A375 (cell line): ENCODE measurements at places on chromosomes 5 and 9. TPM values are rescaled to one million over a fixed set of nuclear protein-coding genes. Genes with fewer than 3 reads are reported as not detected.

The AK8 gene
- total RNA-seq: 0.05 and 0.68 TPM in 2 replicates

The CER1 gene
- not detected in 2 replicates for total RNA-seq

The ADGRD2 gene
- not detected in 2 replicates for total RNA-seq

The TAF11L10 gene
- not detected in 2 replicates for total RNA-seq

The BARX1 gene
- total RNA-seq: 11.1 and 12.4 TPM in 2 replicates

The CA9 gene
- total RNA-seq: 23.5 and 29.2 TPM in 2 replicates

The PDE8B gene
- total RNA-seq: 0.30 and 1.1 TPM in 2 replicates

The POLR1E gene
- 58.2 and 65.9 TPM in 2 replicates for total RNA-seq

The ENHO gene
- not detected in 2 replicates for total RNA-seq

The EPB41L4B gene
- 0.41 and 0.45 TPM in 2 replicates for total RNA-seq

The IL4 gene
- total RNA-seq: not detected in 2 replicates

The RAI14 gene
- 27.1 and 29.9 TPM in 2 replicates for total RNA-seq

The LHX6 gene
- 0.72 and 1.7 TPM in 2 replicates for total RNA-seq

The GZMA gene
- not detected in 2 replicates for total RNA-seq

The PAIP1 gene
- 83.7 and 90.4 TPM in 2 replicates for total RNA-seq

The DRD1 gene
- total RNA-seq: not detected in 2 replicates

The CDH9 gene
- 0.27 TPM in 1 of 2 replicates, not detected in the other for total RNA-seq

The AGTPBP1 gene
- 8.4 and 9.4 TPM in 2 replicates for total RNA-seq

The C9 gene
- total RNA-seq: not detected in 2 replicates

The ST8SIA4 gene
- 9.2 and 13.3 TPM in 2 replicates for total RNA-seq

The MED27 gene
- total RNA-seq: 26.4 and 28.9 TPM in 2 replicates

The PSIP1 gene
- total RNA-seq: 147 and 160 TPM in 2 replicates

The PHF24 gene
- total RNA-seq: not detected in 2 replicates

The UBE2D2 gene
- 53.1 and 81.2 TPM in 2 replicates for total RNA-seq

The LECT2 gene
- total RNA-seq: not detected in 2 replicates

The PCDHAC1 gene
- total RNA-seq: 1.5 and 2.3 TPM in 2 replicates

The GALNT12 gene
- 4.0 and 5.4 TPM in 2 replicates for total RNA-seq

The ZNF462 gene
- total RNA-seq: 22.0 and 26.3 TPM in 2 replicates

The PROB1 gene
- total RNA-seq: 0.79 and 1.1 TPM in 2 replicates

The GFPT2 gene
- 32.9 and 37.4 TPM in 2 replicates for total RNA-seq

The LCN15 gene
- not detected in 2 replicates for total RNA-seq

The HAVCR2 gene
- 1.2 TPM in 1 of 2 replicates, not detected in the other for total RNA-seq

The PCDH1 gene
- total RNA-seq: 37.9 and 41.7 TPM in 2 replicates

The TTC23L gene
- total RNA-seq: not detected in 2 replicates

The ARHGEF28 gene
- total RNA-seq: 24.4 and 28.0 TPM in 2 replicates

The C9orf153 gene
- not detected in 2 replicates for total RNA-seq

The CACNA1B gene
- 0.03 TPM in 1 of 2 replicates, not detected in the other for total RNA-seq

The WHRN gene
- total RNA-seq: 7.1 and 7.4 TPM in 2 replicates

The PTGR1 gene
- total RNA-seq: 24.8 and 26.4 TPM in 2 replicates

The LEAP2 gene
- 0.11 TPM in 2 replicates for total RNA-seq

The VDAC1 gene
- 231 and 276 TPM in 2 replicates for total RNA-seq

The SIGMAR1 gene
- 151 and 169 TPM in 2 replicates for total RNA-seq

The KCNV2 gene
- not detected in 2 replicates for total RNA-seq

The OMD gene
- not detected in 2 replicates for total RNA-seq

The LCN9 gene
- not detected in 2 replicates for total RNA-seq

The CARD9 gene
- 2.5 and 4.3 TPM in 2 replicates for total RNA-seq

The SPINK6 gene
- total RNA-seq: not detected in 2 replicates
